ENCODE measurements at places on chromosomes 4 and X.
A peak's percentile ranks its signal among the peaks of the same experiment; 100 is the strongest.

DNA sequence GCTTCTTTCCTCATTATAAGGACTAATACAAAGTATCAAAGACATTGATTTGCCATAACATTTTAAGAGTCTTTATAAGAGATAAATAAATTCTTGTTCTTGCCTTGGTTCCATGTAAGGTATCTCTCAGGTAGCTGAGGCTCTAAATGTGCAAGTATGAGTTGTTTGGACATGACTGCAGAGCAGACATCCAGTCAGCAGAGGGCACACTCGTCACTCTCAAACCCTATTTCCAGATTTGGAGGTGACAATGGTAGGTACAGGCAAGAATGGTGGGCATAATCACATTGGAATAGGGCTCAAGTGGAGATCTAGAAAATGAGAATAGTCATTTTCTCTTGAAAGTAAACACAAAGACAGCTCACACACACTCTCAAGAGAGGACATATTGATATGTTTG lies 133.3 kb upstream of the ZIC3 start:
- peak; percentile 12 for DNase-seq

- no peak for DNase-seq
Observed at GRCh38 chr4:154478128-154478527, 13.5 kb downstream of the DCHS2 start.

- no peak for DNase-seq
Observed at GRCh38 chr4:86060341-86060740, 299.5 kb downstream of the MAPK10 start.

GRCh38 chr4:112144546-112145325 lies 518 bp upstream of the FAM241A start:
- no peak for DNase-seq

GRCh38 chr4:126553248-126553647 lies 1079.5 kb upstream of the INTU start:
- no peak for DNase-seq

DNA sequence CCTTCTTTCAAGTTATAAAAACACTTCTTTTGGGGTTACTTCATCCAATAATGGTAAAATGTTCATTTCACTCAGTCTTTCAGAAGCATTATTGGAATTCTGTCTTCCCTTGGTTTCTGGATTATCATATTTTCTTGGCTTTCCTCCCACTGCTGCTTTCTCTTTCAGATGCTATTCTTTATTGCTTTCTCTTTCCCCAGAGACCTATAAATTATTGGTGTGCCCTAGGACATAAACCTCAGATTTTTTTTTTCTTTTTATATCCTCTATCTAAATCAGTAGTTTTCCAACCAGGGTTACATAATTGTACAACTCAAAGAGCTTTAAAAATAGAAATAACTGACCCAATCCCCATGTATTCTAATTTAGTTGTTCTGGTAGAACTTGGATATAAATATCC lies 1005.5 kb downstream of the ARAP2 start:
- DNase-seq = no peak

GRCh38 chr4:169079942-169080827 lies 70.1 kb upstream of the CBR4 start:
- DNase-seq = no peak

DNA sequence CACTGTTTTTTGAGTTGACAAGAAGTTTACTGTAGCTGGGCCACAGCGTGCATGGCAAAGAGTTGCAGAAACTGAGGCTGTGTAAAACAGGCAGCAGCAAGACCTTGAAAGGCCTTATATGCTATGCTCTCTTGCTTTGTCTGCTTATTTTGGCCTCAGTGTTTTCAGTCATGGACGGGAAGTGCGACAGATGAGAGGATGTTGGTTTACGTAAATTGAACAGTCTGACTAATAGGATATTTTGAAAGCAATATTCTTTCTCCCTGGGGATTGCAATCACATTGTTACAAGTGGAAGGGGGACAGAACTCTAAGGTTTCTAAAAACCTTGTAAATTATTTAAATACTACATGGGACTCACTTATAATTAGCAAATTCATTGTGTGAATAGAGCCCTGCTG lies 32.2 kb upstream of the MAGEA10 start:
- DNase-seq = no peak
